ENCODE measurements at places on chromosomes 16 and 17.
A peak's percentile ranks its signal among the peaks of the same experiment; 100 is the strongest.

DNA sequence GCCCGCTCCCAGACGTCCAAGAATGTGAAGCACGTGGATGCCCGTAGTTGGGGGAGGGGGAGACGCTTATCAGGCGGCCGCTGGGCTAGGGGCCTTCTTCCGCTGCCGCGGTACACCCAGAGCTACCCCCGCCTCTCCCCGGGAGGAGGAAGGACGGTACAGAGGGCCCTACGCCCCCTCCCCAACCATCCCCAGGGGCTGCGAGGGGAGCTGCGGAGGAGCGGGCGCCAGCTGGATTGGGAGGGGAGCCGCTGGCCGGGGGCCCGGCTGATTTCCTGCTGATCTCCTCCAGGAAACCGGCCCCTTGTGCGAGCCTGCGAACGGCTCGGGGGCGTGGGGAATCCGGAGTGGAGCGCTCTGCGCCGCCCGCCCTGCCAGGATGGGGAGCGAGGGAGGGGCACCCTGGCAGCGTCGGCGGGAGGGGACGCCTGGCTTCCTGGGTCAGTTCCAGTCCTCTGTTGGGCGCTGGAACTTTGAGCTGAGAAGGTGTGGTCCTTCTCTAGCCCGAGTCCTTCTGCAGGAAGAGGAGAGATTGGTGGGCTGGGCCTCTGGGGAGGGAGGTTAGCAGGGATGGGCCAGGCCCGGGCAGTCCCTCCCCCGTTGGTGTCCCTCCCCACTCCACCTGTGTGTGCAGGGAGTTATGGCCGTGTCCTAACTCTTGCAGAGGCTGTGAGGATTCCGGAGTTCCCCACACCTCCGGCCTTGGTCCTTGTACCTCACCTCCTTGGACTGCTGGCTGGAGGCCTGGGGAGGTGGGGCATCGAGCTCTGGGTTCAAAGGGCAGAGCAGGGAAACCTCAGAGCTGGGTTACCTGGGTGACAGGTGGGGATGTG is 19.2 kb downstream of the GJD3 start:
- DNase-seq, result peak; percentile 46

GRCh38 chr16:79598348-79599181 is 2.0 kb downstream of the MAF start:
- DNase-seq, result peak; percentile 51

- no peak for DNase-seq
These were observed 5.2 kb upstream of the EIF1 start for GRCh38 chr17:41683441-41684007.

DNA sequence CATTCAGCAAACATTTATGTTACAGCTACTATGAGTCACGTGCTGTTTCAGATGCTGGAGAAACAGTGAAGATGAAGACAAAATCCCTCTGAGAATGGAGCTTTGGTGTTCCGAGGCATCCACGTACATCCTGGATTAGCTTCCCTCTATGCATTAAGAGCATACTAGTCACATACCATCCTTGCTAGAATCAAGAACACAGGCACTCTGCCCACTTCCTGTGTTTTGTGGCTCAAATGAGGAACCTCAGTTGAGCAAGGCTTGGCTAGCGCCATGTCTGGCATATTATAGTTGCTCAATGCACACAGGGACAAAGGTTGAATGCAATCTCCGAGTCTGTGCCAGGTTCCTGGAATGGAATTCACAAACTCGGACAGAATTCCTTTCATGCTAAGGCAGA is 297.5 kb downstream of the XYLT1 start:
- no peak for DNase-seq

GRCh38 chr16:35308674-35309073 is 1849.3 kb downstream of the TP53TG3F start:
- no peak for DNase-seq

Measured in progenitor cell of endocrine pancreas (in vitro differentiated cells).